Peyer's patch (tissue), 4 donors: ENCODE measurements at places on chromosomes 1 and 21. TPM values are rescaled to one million over a fixed set of nuclear protein-coding genes. Genes with fewer than 3 reads are reported as not detected.

TCEA3 gene
- total RNA-seq, result 64.6 TPM

KRTAP7-1 gene
- total RNA-seq, result not detected

GRCh38 chr1:42963378-42964043 lies 4.8 kb upstream of the SLC2A1 start:
- no peak for DNase-seq

- no peak for DNase-seq
These were observed 7.9 kb upstream of the KAZN start for GRCh38 chr1:14590411-14591180.

ZMYND12 gene
- total RNA-seq, result 1.9 TPM

FALEC gene
- not detected for total RNA-seq

DNA sequence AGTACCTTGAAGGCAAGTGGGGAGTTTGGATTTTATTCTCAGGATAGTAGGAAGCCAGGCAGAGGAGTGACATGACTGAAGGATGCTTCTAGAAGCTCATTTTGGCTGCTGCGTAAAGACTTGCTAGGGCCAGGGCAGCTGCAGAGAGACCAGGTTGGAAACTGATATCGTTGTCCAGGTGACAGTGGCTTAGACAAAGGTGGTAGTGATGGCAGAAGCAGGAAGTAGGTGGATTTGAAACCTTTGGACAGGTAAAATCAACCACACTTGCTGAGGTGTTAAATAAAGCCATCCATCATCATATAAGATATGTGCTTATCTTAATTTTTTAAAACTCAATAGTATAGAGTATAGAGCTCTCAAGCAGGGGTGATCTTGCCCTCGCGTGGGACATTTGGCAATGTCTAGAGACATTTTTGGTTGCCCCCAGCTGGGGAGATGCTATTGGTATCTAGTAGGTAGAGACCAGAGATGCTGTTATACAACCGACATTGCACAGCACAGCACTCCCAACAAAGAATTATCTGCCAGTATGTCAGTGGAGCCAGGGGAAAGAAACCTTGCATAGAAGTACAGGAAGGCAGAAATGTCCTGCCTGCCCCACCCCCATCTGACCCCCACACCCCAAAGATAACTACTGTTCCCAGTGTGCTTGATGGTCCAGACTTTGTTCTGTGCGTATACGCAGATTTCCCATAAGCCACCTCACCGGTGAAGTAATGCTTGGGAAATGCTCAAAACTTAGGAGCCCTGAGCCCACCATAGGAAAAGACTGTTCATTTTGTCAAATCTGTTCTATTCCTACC lies 31.1 kb downstream of the TMEM51 start:
- no peak for DNase-seq

GRCh38 chr1:150162862-150163706 lies 13.4 kb downstream of the PLEKHO1 start:
- peak; percentile 78 for DNase-seq

DNA sequence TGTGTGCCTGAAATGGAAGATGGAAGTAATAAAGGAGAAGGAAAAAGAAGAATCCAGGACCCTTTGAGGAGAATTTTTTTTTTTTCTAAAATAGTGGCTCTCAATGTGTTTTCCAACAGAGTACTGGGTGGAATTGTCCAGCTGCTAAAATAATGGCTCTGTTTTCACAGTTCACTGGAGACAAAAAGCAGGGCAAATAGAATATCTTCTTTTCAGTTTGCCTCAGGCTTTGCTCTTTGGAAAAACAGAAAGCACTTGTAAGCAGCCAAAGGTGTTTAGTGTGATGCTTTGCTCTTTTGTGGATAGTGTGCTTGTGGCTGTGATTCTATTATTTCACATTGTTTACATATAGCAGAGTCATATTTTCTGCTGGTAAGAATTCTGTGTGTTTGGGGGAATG lies 77.4 kb upstream of the MROH9 start:
- DNase-seq, result no peak

DNA sequence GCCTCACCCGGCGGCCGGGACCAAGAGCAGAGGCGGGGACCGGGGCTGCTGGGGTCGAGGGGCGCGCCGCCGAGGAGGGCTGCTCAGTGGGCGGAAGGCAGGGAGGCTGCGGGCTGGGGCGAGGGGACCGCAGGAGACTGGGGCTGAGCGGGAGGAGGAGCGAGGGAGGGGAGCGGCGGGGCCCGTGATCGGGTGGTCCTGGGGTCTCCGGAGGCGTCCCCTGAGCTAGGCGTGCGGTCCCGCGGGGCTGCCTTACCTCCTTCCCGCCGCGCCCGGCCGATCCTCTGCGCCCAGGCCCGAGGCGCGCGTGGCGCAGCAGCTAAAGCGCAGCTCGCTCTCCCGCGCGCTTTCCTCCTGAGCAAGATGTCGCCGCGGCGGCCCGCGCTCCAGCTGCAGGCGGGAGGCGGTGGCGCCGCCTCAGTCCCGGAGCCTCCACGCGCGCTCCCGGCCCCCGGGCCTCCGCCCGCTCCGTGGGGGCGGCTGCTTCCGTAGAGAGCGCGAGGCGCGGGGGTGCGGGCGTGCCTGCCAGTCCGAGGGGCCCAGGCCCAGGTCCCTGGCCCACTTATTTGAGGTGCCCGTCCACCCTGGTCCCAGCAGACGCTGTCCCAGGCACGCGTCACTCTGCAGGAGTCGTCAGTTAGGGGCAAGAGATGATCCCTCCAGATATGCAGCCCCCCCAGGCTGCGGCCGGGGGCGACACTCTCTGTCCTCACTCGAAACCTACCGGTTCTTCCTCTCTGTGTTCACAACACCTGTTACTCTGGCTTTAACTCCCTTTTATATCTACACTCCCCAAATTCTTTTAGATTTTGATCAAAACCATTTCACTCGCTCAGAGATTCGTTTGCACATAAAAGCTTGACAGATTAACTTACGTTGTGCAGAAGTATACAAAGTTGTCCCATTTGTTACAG lies at the start of gene CCSAP:
CCSAP (minus strand) TSS at position 392 of the 914 bp plus-strand sequence. CDS start 582 bp downstream, outside the sequence.
- peak; percentile 57 for DNase-seq

DNA sequence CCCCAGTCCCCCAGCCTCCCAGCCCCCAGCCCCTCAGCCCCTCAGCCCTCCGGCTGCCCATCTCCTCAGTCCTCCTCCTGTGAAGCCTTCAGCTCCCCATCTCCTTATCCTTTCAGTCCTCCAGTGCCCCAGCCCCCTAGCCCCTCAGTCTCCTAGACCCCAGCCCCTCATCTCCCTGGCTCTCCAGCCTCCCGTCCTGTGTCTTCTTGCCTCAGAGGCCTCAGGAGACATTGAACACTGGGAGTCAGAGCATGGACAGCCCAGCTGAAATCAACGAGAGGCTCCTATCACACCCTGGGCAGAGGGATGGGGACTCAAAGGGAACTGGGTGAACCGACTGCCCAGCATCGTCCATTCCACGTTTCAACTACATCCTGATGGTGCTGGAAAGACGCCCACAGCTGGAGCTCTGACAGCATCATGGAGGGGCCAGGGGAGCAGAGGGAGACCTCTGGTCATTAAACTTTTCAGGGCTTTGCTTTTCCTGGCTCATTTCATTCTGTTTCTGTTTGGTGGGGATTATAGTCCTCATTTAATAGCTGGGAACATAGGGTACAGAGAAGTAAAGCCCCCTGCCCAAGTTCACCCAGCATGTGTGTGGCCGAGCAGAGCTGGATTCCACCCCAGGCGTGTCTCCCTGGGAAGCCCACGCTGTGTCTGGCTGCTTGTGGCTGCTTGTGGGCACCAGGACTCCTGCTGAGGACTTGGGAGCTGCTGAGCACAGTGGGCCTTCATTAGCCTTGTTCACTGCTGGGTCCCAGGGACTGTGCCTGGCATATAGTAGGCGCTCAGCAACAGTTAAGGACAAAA lies 396.7 kb downstream of the PTPRU start:
- DNase-seq, result no peak

LCE1D gene
- not detected for total RNA-seq

DNA sequence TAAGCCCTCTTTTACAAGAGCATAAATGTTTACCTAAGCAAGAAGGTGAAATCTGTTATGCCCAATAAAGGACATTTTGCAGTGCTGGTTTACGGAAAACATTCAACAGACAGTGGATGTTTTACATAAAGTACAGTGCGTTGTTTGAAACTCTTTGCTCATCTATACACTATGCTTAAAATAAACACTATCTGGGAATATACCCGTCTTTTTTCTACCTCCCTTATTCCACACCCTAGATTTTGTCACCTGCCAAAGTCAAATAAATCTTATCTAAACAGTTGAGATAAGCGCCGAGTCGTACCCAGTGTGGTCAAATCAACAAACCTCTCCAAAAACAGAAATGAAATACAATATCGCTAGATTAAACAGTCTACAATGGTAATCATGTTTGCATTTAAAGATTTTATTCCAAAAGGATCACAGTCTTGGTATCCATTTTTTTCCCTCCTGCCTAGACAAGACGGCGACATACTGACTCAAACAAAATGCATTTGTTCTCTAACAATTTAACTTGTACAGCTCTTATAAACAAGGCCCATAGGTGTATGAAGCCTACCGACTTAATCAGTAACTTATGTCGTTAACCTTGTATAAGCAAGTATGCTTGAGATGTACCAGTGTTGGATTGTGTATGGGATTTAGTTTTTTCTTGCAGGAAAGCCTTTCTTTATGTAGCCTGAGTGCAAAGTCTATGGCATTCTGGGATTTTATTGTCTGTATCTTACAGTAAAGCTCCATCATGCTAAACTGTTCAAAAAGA lies 189.1 kb downstream of the FMN2 start:
- DNase-seq, result no peak

PLA2G4A gene
- 7.0 TPM for total RNA-seq

- no peak for DNase-seq
These were observed 308.7 kb downstream of the TTLL7 start for GRCh38 chr1:83689921-83690868.

NIT1 gene
- total RNA-seq, result 148 TPM

GRCh38 chr21:42203936-42204335 lies 15.0 kb upstream of the ABCG1 start:
- no peak for DNase-seq

DNA sequence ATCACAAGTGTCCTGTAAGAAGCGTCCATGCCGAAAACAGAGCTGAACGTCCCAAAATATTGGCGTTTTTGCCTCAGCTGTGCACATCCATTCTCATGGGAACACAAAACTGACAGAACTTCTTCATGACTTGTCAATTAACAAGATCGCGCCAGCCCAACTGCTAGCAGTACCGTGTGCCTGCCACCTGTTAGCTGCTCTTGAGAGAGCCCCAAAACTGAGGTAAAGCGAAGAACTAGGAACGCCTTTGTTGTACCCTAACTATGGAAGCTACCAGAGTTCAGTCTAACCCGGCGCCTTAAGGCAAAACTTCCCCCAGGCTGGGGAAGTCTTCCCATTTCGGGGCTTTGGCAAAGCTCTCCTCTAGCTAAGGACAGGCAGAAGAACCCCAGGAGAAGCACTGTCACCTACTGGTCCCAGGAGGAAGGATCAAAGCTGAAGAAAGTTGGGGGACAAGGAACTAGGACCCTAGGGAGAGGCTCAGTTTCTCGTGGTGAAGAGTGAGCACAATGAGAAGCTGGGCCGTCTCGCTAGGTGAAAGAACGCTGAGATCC lies 719 bp downstream of the EYA3 start:
- DNase-seq, result peak; percentile 46
